ENCODE measurements at places on chromosomes 11 and 22. TPM values are rescaled to one million over a fixed set of nuclear protein-coding genes. Genes with fewer than 3 reads are reported as not detected.

DNA sequence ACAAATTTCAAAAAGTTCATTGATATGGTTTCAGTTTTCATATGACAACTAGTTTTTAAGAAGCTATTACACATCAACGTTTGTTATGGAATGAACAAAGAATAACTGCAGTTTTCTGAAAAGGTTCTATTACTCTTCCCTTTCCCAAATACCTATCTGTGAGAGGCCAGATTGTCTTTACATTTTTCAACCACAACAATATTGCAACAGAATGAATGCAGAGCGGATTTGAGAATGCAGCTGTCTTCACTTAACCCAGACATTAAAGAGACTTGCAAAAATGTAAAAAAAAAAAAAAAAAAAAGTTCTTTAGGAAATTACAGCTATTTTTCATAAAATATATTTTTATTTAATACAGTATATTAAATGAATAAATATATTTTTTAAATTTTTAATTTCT, 250.8 kb downstream of the DDX10 start:
- no peak for DNase-seq

The SERPIND1 gene
- not detected for polyA plus RNA-seq

The PGA3 gene
- not detected for polyA plus RNA-seq

DNA sequence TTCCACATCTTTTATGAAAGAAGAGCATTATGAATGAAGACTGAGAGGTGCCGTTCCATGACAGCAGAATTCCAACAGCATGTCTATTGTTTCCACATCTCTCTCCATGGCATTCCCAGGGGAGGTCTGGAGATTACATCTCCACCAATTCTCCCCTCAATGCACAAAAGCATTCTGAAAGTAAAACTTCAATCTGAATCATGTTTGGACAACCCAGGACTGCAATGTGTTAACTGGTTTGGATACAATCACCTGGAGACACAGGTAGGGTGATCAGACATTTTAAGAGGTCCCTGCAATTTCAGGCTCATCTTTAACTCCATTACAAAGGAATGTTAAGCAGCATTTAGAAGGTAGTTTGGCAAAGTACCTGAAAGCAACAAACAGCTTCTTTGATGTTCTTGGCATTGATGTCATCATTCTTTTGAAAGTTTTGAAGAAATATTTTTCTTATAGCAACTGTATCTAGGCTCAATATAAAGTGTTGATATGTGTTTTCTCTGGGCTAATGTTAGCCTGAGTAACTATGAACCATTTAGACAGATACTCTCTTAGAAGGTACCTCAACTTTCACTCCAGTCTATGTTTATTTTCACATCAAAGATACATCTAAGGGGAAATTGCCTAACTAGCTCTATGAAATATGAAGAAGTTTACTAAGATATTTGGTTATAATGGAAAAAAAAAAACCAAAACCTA, 181.4 kb upstream of the MTMR2 start:
- no peak for DNase-seq

GRCh38 chr22:50261615-50262459, at the start of gene MAPK12:
Gene MAPK12, minus strand, starts transcription at chr22:50261683. Its CDS starts 174 bp downstream, at chr22:50261509.
- no peak for DNase-seq

GRCh38 chr11:76415073-76415472, 29.7 kb upstream of the EMSY start:
- no peak for DNase-seq

The MUC2 gene
- not detected for polyA plus RNA-seq

DNA sequence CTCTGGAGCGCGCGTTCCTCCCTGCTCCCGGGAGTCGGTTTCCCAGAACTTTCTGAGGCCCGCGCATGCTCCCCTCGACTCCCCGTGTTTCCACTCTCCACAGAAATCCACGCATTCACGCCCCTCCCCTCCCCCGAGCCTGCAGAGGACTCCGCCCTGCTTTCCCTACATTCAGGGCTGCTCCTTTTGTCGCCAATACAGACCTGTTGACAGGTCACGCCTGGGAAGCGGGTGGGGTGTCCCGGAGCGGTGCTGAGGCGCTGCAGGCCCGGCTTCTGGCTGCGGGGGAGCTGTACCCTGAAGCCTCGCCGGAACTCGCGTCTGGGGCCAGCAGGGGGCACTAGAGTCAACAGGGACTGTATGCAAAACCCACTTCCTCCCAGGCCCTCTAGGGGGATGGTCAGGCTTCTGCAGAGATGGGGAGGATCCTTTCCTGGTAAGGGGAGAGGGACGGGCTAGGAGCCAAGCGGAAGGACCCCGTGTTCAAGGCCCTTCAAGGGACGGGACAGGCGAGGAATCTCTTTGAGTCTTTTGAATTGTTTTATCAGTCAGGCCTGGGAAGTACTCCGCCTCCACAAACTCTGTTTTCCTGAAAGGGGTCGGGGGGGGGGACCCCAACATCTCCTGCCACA, at the start of gene PRAME:
TSS of gene PRAME (minus strand) at position 294 of the 632 bp plus-strand sequence. CDS start 2,433 bp downstream, outside the sequence.
- DNase-seq: peak; percentile 60

All from naive B cell (primary cell).